ENCODE measurements at places on chromosomes 4 and X.
A peak's percentile ranks its signal among the peaks of the same experiment; 100 is the strongest.

DNA sequence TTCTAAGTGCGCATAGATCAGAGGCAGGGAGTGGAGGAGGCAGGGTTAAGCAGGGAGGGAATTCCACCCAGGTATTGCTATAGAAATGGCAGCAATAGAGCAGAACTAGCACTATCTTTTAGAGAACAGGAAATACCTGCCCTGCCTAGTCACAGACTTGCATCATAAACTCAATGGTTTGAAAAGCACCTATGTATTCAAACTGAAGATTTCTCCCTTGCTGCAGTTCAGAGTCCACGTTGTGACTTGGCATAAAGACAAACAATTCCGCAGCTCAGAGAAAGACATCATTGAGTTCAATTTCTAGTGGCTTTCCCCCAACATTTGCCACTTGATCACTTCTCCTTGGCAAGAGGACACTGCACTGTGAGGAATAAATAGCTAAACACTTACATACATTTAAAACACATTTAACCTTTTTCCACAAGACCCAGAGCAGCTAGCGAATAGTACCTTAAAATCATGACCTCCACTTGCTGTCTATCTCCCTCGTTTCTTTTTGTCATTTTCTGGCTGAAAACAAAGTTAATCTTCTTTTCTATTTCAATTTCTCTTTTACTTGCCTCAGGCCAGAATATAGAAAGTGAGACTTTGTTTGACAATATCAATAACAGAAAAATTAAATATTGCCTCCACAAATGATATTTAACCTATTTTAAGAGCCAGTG lies 42.4 kb downstream of the SLC7A11 start:
- peak; percentile 65 for DNase-seq

GRCh38 chrX:103628386-103629317 lies at the start of gene TCEAL1:
TSS of gene TCEAL1 (plus strand) at chrX:103628975. CDS start at chrX:103629917, 942 bp downstream.
- peak; percentile 22 for DNase-seq

DNA sequence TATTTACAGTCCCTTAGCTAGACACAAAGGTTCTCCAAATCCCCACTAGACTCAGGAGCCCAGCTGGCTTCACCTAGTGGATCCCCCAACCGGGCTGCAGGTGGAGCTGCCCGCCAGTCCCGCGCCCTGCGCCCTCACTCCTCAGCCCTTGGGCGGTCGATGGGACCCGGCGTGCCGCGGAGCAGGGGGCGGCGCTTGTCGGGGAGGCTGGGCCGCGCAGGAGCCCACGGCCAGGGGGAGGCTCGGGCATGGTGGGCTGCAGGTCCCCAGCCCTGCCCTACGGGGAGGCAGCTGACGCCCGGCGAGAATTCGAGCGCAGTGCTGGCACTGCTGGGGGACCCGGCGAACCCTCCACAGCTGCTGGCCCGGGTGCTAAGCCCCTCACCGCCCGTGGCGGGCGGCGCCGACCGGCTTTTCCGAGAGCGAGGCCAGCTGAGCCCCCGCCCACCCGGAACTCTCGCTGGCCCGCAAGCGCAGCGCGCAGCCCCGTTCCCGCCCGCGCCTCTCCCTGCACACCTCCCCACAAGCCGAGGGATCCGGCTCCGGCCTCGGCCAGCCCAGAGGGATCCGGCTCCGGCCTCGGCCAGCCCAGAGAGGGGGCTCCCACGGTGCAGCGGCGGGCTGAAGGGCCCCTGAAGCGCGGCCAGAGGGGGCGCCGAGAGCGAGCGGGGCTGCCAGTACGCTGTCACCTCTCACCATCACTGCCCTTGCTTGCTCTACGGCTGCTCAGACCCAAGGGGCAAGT lies 39.4 kb downstream of the WFS1 start:
- no peak for DNase-seq

DNA sequence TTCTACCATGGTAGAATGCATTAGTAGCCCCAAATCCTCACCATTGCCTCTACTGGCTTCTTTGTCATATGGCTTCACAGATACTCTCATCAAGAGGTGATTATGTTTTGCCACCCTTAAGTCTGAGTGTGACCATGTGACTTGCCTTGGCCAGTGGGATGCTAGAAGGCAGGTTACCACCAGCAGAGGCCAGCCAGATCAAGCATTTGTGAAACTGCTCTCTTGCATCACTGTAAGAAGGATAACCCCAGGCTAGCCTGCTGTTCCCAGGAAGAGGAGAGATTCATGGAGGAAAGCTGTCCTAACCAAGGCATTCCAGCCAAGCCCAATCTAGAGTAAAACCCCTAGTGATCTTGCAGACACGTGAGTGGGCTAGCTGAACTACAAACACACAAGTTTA lies 46.8 kb downstream of the USP46 start:
- no peak for DNase-seq

GRCh38 chr4:188658958-188659522 lies 519.8 kb downstream of the TRIML1 start:
- no peak for DNase-seq

GRCh38 chr4:113012786-113013185 lies 36.7 kb upstream of the ANK2 start:
- no peak for DNase-seq

- no peak for DNase-seq
These were observed 503.3 kb downstream of the PCDH18 start for GRCh38 chr4:137029026-137029425.

DNA sequence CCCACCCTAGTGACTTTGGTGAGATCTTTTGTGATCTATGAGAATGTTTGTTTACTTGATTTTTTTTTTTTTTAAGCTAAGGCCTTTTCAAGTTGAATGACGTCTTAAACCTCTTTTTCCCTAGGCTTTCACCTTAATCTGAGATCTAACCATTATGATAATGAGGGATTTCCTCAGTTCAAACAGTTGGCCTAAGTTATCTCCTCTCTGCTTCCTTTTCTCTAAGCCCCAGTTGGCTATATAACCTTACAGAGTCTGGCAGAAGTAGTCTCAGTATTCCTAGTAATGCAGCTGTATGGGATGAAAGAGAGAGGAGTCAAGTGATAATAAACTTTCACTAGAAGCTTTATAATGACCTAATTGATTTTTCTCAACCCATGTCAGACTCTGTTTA lies 99.0 kb downstream of the STIM2 start:
- no peak for DNase-seq

DNA sequence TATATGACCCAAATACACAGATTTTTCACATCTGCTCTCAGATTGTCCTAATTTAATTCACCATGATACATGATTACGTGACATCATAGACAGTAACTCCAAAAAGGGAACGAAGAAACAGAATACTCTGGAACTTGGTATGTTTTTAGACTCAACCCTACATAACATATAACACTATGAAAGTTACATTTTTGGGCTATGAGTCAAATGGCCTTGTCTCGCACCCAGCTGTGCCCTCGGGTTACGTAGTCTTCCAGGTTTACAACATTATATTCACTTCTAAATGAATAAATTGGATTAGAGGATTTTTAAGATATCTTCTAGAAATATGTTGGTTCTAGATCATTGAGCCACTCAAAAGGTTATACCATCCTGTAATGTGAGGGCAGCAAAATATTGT lies 2089.6 kb upstream of the TENM3 start:
- no peak for DNase-seq

- no peak for DNase-seq
These were observed 322.4 kb downstream of the ARHGAP10 start for GRCh38 chr4:148054275-148054674.

- DNase-seq, result no peak
These were observed 1614.0 kb upstream of the PCDH10 start for GRCh38 chr4:131534944-131535645.

DNA sequence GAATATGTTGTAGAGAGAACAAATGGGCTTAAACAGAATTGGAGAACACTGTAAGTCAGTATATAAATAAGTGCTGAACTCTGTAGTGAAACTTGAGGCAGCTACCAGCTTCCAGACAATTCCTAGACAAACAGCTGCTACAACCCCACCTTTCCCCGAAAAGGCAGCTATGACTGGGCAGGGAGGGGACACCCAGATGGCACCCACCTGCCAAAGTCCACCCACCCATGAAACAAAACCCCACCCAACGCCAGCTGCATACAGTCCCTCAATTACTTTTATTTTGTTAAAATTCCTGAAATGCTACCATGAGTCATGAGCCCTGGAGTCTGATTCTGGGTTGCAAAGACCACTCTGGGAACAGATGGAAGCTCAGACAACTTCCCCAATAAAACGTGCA lies 24.4 kb downstream of the RELL1 start:
- no peak for DNase-seq

DNA sequence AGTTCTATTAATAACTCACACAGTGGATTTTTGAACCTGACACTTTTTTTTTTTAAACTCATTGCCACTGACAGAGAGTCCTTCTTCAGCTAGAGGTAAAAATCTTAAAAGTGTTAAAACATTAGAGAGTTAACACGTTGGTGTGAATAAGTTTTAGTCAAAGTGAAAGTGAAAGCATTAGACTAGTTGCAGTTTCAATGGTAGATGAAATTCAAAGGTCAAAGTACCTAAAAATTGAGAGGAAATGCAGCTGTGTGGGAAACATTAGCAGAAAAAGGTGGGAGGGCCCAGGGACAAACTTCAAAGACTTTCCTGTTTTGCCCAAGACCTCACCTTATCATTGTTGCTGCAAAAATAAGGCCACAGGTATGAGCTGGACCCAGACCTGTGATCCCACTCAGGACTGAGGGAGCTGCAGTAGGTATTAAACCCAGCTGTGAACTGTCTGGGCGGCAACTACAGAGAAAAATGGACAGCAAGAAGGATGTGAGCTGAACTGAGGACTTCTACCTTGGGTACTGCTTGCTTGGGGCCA lies 17.6 kb upstream of the GABRA4 start:
- no peak for DNase-seq

- DNase-seq, result no peak
These were observed 499.0 kb downstream of the PDGFC start for GRCh38 chr4:156472624-156473023.

- no peak for DNase-seq
These were observed 507 bp downstream of the MFAP3L start for GRCh38 chr4:170025523-170026252.

- no peak for DNase-seq
These were observed 33.4 kb downstream of the ANXA3 start for GRCh38 chr4:78584863-78585547.

- DNase-seq, result no peak
These were observed 337.9 kb downstream of the ARHGAP10 start for GRCh38 chr4:148069895-148070178.

DNA sequence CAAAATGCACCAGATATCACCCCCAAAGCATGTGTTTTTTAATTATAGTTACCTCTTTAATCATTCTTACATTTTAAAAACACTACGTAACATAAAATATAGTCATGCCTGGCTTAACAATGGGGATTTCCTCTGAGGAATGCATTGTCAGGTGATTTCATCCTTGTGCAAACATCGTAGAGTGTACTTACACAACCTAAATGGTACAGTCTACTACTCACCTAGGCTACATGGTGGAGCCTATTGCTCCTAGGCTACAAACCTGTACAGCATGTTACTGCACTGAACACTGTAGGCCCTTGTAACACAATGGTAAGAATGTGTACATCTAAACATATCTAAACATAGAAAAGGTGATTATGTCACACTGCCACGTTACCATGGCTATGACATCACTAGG lies 208.6 kb downstream of the SPOCK3 start:
- DNase-seq, result peak; percentile 7

GRCh38 chrX:48491809-48492208 lies 15.8 kb downstream of the FTSJ1 start:
- no peak for DNase-seq

DNA sequence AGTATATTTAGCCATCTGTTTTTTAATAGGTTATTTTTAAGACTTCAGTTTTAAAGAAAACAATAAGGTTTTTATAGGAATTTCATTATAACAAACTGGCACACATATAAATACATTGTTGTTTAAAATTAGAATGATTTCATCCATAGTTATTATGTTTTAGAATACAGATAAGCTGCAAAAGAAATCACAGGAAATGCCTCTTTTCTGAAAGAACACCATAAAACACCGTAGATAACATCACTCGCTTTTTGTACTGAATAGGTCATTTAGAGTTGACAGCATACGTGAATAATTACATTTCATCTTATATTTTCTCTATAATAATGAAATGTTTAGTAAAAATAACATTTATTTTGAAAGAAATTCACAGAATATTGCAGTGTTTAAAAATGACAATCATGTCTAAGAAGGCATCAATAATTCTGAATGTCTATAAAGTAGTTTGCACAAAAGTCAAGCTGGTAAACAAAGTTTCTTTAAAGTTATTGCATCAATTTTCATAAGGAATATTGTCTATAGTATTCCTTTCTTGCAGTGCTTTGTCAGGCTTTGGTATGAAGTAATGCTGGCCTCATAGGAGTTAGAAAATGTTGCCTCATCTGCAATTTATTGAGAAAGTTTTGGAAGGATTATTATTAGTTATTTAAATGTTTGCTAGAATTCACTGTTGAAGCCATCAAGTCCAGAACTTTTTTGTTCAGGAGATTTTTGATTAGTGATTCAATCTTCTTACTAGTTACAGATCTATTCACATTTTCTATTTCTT lies 17.9 kb upstream of the VEGFC start:
- no peak for DNase-seq

DNA sequence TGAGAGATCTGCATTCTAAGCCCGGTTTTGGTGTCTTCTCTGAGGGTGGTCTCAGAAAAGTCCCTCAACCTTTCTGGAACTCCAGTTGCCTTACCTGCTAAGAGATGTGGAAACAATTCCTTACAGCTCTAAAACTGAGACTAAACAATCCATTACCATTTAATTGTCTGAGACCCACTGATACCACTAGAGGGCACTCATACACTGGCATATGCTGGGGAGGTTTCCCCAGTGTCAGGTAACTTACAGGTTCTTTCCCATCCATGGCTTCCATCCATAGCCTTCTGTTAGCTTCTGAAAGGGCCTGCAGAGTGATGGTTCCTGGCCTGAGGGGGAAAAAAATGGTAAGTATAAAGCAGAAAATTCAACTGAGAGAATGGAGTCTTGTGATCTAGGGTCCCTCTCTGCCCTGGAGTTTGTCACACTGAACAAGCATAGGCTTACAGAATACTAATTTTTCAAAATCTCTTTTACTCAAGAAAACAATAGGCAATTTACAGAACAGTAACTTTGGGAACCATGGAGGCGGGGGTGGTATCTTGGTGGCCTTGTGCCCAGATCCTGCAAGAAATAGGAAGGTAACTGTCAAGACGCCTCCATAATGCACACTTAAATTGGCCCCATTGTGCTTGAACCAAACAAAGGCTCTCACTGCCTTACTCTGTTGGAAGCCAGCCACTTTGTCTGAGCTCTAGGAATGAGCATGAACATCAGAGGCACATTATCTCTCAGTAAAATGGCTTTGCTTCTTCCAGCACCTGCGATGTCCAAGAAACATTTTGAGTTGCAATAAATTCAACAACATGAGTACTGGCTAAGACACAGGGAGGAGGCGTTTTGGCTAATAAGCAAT lies 236.1 kb downstream of the OPHN1 start:
- DNase-seq, result peak; percentile 5

Data from NCI-H510A (cell line).